ENCODE measurements at places on chromosomes 3 and 15. TPM values are rescaled to one million over a fixed set of nuclear protein-coding genes. Genes with fewer than 3 reads are reported as not detected.

CPNE9 gene
- not detected for total RNA-seq

DNA sequence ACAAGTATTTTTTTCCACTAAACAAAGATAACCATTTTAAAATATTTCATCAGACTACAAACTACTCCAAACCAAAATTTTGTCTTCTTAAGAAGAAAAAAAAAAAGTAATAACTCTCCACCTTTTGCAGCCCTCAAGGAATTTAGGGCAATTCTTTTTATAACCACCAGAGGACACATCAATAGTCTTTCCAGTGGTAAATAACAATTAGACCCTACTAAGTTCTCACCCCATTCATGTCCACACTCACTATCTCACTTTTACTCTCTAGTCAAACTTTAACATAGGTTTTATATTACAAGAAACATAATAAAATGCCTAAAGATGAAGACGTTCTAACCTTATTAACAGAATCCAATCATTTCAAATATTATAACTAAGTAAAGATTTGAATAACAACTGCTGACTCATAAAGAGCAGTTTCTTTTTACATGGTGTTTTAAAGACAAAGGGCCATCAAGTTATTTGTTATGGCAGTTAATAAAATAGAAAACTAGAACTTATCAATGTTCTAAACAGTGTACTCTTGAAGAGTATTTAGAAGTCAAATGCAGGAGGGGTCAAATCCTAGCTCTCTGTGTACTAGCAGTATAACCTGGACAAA, 33.0 kb downstream of the CCDC39 start:
- DNase-seq: no peak
- H3K27ac ChIP-seq: no peak overlapping the region
- H3K36me3 ChIP-seq: no peaks in the 10 kb centered on the region
- H3K27me3 ChIP-seq: peaks cover 17% of the 10 kb centered on the region
- no peaks in the 10 kb centered on the region for H3K4me1 ChIP-seq

- no peaks in the 10 kb centered on the region for H3K36me3 ChIP-seq
- peak overlapping the region; percentile 43 for H3K27ac ChIP-seq
- peaks cover 48% of the 10 kb centered on the region for H3K4me1 ChIP-seq
- no peak overlapping the region for H3K4me3 ChIP-seq
These were observed 162.8 kb upstream of the TPM1 start for GRCh38 chr15:62879770-62880169.

DNA sequence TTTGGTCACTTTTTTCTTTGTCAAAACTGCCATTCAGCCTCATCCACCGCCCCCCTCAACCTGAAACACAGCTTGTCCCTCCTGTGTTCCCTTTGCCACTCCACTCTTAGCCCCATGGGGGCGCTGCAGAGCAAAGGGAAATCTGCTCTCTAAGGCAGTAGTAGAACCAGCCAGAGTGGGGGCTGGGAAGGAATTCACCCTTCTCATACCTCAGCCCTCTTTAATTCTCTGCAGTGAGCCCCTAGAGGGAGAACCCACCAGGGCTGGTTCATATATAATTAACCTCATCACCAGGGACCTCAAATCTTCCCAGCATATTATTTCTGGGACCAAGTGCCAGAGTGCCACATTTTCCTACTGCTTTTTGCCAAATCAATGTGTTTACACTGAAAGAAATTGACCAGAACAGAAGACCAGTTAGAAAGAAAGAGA, 2.8 kb upstream of the BCL6 start:
- DNase-seq: peak; percentile 96
- H3K27me3 ChIP-seq: no peaks in the 10 kb centered on the region
- H3K4me1 ChIP-seq: peaks cover 63% of the 10 kb centered on the region
- H3K36me3 ChIP-seq: no peaks in the 10 kb centered on the region
- H3K4me3 ChIP-seq: peak overlapping the region; percentile 49
- H3K27ac ChIP-seq: peak overlapping the region; percentile 100

CCDC54 gene
- not detected for total RNA-seq

DNA sequence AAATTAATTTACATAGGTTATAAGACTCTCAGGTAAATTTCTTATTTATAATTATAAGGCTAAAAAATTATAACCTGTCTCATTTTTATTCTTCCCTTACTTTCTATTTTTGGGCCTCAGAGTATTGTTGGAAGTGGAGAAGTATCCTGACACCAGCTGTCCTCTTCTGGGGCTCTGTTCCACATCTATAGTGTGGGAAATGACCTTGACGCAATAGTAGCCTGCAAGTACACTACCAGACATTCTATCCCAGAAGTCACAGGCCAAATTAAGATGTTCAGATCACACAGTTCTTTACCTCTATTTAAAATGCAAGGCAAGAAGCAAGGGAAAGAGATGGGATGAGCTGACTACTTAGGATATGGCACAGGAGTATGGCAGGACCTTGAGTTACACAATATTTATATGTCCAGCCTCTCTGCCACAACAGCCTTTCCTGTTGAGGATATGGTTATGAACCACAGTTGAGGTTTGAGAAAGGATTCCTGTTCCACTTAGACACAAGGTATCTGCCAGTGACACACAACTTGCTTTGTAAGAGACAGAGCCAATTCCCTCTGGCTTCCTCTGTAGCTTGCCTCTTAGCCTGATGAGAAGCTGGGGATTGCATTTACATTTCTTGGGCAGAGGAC, 158.0 kb upstream of the IL12A start:
- H3K4me3 ChIP-seq: no peak overlapping the region
- no peaks in the 10 kb centered on the region for H3K27me3 ChIP-seq
- no peaks in the 10 kb centered on the region for H3K36me3 ChIP-seq
- peaks cover 19% of the 10 kb centered on the region for H3K4me1 ChIP-seq
- DNase-seq: no peak

CYP1A1 gene
- total RNA-seq: 0.27 TPM

DNA sequence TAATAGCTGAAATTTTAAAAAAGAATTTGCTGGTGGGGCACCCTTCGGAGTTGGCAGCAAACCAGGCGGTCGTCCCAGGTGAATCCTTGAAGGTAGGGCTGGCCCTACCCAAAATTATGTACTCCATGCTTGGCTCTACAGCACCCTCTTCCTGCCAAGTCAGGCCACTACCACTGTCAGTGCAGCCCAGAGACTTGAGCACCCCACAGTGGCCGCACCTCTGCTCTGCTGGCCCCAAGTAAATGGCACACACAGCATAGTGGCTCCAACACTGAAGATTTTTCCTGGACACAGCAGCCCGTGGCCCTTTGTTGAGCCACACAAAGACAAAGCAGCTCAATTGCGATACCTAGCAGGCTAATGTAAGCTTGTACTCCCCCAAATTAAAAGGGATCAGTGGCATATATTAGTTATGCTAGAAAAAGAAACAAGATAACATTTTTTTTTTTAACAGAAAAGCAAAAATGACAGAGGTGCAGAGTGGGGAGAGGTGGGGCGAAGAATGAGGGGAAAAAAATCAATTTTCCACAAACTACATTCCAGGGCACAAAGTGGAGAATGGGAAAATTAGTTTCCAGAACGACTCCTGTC, 250.5 kb downstream of the UACA start:
- peaks cover 23% of the 10 kb centered on the region for H3K4me1 ChIP-seq
- H3K27me3 ChIP-seq: no peaks in the 10 kb centered on the region
- no peak overlapping the region for H3K27ac ChIP-seq

DNA sequence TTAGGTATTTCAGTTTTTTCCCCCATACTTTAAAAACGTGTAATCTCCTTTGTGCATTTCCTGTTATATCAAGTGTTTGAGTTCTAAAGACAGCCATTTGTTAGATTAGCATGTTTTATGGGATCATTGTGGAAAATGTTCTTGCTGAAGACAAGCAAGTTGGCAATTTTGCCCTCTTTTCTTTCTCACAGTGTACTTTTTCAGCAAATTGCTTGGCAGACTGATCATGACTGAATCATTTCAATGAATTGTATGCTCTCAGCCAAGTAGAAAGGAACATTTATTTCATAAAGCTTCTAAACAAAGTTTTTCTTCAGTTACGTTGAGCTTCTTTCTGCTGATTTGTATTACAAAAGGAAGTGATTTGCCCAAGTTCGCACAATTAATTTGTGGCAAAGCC, 51.6 kb downstream of the ATG7 start:
- H3K27ac ChIP-seq: no peak overlapping the region
- H3K4me3 ChIP-seq: no peak overlapping the region
- H3K36me3 ChIP-seq: peaks cover 23% of the 10 kb centered on the region
- no peaks in the 10 kb centered on the region for H3K27me3 ChIP-seq

DNA sequence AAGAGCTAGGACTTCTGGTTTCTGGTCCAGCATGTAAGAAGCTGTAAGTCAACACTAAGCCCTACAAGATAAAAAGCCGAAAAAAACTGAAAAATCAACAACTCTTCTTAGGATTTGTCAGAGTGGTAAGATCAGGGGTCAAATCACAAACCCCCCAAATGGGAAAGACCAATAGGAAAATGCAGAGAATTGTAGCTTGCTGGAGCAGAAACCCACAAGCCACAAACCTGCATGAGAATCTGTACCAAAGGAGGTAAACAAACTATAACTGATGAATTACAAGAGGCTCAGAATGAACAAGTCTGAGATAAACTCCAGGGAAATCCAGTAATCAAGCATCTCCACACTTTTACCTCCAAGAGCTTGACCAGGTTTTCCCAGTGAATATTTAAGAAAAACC, 36.0 kb downstream of the RFX7 start:
- no peak overlapping the region for H3K27ac ChIP-seq
- H3K36me3 ChIP-seq: peaks cover 48% of the 10 kb centered on the region
- H3K4me3 ChIP-seq: no peak overlapping the region
- no peaks in the 10 kb centered on the region for H3K27me3 ChIP-seq

C2CD4A gene
- total RNA-seq: not detected

NANOGP8 gene
- total RNA-seq: 1.2 TPM
